Large intestine (tissue), 12 donors: ENCODE measurements at places on chromosomes 6 and 20. TPM values are rescaled to one million over a fixed set of nuclear protein-coding genes. Genes with fewer than 3 reads are reported as not detected.

Gene SLC22A2
- polyA plus RNA-seq = 0.04 TPM

DNA sequence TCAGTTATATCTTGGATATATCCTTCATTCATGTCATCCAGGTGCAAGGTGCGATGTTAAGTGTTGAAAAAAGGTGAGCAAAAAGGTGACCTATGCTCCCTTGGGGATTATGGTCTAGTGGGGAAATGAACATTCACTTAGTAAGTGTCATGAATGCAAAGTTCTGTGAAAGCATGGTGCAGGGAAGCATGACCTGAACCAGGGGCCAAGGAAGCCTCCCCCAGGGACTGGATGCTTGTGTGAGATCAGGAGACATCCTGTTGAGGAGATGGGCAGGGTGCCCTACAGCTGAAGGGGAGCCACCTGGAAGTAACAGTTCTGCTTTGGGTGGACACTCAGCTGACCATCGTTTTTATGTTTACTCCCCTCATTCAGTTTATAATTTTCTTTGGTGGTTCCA is 179.5 kb downstream of the SYNDIG1 start:
- no peak for DNase-seq
- no peaks in the 10 kb centered on the region for H3K36me3 ChIP-seq
- no peaks in the 10 kb centered on the region for H3K27me3 ChIP-seq
- H3K4me1 ChIP-seq = peaks cover 10% of the 10 kb centered on the region

GRCh38 chr20:17431621-17432364 is 99.4 kb downstream of the BFSP1 start:
- no peaks in the 10 kb centered on the region for H3K4me1 ChIP-seq
- H3K36me3 ChIP-seq = no peaks in the 10 kb centered on the region
- peaks cover 8% of the 10 kb centered on the region for H3K27me3 ChIP-seq

- H3K36me3 ChIP-seq = no peaks in the 10 kb centered on the region
- no peak overlapping the region for H3K4me3 ChIP-seq
- H3K27ac ChIP-seq = no peak overlapping the region
- peaks cover 6% of the 10 kb centered on the region for H3K4me1 ChIP-seq
These were observed 235.4 kb downstream of the HDGFL1 start for GRCh38 chr6:22804620-22805261.

DNA sequence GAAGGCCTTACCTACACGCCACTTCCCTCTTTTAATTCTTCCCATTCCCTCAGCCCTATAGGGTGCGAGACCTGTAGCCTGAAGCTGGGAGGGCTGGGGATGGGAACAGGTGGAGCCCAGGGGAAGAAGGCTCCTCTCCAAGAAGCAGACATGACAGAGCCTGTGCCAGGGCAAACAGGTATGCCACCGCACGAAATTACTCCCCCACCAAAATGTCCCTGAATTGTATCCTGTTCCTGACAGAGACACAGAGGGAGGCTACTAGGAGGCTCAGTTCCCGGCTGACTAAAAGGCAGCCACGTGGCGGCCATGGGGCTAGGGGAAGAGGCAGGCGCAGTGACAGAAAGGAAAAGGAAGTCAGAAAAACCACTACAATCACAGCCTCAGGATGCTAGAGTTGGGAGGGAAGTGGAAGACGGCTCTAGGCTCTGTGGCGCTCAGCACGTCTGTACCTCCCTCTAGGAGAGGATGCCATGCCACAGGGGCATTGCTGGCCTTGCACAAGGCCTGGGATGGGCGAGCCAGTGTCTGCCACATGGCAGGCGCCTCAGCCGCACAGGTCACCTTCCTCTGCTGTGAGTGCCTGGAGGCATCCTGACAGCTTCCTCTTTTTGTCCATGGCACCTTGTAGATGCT is 27.7 kb downstream of the TFEB start:
- H3K4me1 ChIP-seq = peaks cover 68% of the 10 kb centered on the region
- no peak overlapping the region for H3K4me3 ChIP-seq
- H3K27ac ChIP-seq = peak overlapping the region; percentile 40
- no peak for DNase-seq

DNA sequence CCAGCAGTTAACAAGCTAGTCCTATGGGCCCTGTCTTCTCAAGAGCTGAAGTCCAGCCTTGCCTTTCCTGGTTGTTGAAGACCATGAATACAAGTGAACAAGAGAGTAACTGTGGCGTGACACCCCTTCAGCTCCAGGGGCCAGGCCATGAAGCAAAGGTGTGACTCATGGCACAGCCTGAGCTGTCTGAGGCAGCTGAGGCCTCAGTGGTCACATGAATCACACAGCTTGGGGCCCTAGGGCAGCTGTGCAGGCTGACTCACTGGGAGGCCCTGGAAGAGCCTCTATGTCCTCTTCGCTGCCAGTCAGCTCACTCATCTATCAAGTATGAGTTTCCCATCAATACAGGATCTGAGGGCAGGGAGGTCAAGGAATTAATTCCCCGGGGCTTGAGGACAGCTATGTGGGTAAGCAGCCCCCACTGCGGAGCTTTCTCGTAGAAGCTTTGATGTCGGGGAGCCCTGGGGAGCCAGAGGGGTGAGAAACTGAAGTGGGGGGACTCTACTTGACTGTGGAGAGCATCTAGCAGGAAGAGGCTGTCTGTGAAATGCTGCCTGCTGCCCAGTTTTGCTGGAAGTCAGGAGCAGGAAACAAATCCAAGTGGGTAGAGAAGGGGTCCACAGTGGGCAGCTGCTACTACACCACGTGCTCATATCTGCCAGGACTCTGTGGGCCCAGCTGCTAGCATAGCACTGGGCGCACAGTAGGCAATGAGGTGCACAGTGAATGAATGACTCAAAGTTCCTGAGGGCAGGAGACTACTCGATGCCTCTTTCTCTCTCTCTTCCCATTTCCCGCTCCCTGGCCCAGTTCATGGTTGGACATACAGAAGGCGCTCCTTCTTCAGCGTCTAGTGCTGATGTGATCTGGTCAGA is 13.7 kb upstream of the FAM83C start:
- peaks cover 5% of the 10 kb centered on the region for H3K36me3 ChIP-seq
- H3K4me3 ChIP-seq = no peak overlapping the region
- H3K4me1 ChIP-seq = peaks cover 37% of the 10 kb centered on the region
- H3K27me3 ChIP-seq = no peaks in the 10 kb centered on the region
- peak; percentile 95 for DNase-seq
- H3K27ac ChIP-seq = peak overlapping the region; percentile 91

DNA sequence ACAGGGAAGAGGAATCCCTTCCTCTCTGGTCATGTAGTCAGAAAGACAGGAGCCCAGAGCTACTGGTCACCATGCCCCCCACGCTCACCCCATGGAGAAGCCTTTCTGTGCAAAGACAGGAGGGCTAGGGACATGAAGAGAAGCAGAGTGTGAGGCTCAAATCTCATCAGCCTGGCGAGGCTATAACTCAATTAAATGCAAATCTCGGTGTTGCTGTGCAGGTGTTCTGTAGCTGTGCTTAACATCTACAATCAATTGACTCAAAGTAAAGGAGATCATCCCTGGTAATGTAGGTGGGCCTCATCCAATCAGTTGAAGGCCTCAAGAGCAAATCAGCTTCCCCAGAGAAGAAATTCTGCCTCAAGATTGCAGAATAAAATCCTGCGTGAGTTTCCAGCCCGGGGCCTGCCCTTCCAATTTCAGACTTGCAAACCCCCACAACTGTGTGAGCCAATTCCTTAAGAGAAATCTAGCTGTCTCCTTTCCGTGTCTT is 64.4 kb downstream of the CHMP4B start:
- no peaks in the 10 kb centered on the region for H3K27me3 ChIP-seq
- H3K27ac ChIP-seq = no peak overlapping the region
- no peaks in the 10 kb centered on the region for H3K36me3 ChIP-seq
- no peak for DNase-seq

DNA sequence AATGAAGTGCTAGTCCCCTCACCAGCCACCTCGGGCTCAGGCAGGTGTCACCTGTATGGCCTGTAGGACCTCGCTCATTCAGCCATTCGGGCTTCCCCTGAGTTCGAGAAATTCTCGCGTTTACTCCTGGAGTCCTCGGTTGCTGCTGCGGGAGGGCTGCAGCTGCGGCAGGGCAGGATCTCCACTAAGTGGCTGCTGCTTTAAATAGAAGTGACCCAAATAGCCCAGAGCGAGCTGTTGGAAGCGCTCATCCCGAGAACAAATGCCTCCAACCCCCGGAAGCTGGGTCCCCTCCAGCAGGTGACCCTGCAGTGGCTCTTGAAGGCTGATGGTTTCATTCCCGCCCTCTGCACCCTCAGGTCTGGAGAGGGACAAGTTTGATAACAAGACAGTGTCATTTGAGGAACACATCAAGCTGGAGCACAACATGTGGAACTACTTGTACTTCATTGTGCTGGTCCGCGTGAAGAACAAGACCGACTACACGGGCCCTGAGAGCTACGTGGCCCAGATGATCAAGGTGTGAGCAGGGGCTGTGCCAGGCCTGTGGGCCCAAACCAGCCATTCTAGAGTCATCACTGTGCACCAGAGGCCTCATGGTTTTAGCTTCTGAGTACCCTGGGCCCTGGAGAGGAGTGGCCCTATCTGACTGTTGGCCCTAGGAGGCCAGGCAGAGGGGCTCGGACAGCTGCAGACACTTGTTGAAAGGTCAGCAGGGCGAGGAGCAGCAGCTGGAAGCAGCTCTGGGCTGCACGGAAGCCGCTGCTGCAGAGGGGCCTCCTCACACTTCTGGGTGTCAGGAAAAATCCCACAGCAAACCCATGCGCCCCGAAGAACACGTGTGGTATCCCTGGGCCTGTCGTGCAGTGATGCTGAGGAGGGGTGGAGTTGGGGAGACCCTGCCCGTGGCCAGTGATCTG is 18.1 kb downstream of the UQCC2 start:
- peaks cover 18% of the 10 kb centered on the region for H3K4me1 ChIP-seq
- H3K36me3 ChIP-seq = peaks cover 96% of the 10 kb centered on the region
- H3K4me3 ChIP-seq = no peak overlapping the region
- no peaks in the 10 kb centered on the region for H3K27me3 ChIP-seq

Gene PLN
- 18.4 TPM for polyA plus RNA-seq

Gene ME1
- 11.9 TPM for polyA plus RNA-seq

DNA sequence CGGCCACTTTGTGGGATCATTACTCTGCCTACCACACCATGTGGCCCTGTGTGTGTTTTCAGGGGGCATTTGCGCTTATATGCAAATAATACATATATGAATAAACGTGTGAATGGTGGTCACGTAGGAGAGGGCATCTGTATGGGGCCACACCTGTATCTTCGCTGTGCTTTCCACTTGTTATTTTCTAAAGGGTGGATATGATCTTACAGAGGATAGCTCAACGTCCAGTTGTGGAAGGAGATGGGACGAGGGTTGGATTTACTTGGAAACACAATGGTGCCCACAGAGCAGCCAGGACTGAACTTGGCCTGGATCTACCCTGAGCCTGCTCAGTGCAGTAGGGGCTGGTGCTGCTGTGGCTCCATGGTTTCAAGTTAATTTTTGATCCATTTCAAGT is 93.3 kb downstream of the YTHDF1 start:
- H3K4me1 ChIP-seq = no peaks in the 10 kb centered on the region
- no peak overlapping the region for H3K27ac ChIP-seq
- no peaks in the 10 kb centered on the region for H3K27me3 ChIP-seq
- no peak for DNase-seq
- H3K36me3 ChIP-seq = no peaks in the 10 kb centered on the region

DNA sequence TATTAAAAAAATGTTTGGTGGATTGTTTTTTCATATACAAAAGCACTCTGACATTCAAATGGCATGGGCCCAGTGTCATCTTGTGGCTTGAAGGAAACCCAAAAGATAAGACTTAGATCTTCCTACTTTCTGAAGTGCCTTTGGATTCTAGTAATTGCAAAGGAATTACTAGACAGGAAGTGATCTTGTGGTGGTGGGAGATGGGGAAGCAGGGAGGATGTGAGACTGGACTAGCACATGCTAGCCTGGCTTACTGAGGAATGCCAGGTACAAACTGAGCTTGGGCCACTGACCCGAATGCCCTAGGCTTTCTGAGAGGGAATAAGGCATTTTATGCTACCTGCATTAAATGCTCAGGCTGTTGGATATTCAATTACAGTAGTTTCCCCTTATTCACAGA is 59.0 kb downstream of the AFG1L start:
- H3K4me1 ChIP-seq = peaks cover 25% of the 10 kb centered on the region
- no peak overlapping the region for H3K4me3 ChIP-seq
- DNase-seq = no peak
- H3K27me3 ChIP-seq = no peaks in the 10 kb centered on the region

DNA sequence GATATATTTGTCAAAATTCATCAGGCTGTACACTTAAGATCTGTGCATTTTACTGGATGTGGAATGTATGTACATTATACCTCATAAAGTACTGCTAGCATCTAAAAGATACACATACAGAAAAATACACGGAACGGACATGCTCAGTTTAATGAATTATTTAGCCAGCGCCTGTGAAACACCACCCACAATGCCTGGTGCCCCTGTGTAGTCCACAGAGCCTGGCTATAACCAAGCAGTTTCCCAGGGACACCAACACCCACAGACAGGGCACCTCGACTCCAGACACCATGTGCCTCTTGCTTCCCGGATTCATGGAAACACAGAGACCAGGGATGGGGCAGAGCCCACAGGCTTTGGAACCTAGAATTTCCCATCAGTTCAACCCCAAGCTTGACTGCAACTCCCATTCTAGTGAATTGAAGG is 17.4 kb upstream of the ARMC12 start:
- DNase-seq = no peak
- no peaks in the 10 kb centered on the region for H3K36me3 ChIP-seq
- no peak overlapping the region for H3K4me3 ChIP-seq
- H3K27ac ChIP-seq = peak overlapping the region; percentile 66
- no peaks in the 10 kb centered on the region for H3K27me3 ChIP-seq
- peaks cover 26% of the 10 kb centered on the region for H3K4me1 ChIP-seq

DNA sequence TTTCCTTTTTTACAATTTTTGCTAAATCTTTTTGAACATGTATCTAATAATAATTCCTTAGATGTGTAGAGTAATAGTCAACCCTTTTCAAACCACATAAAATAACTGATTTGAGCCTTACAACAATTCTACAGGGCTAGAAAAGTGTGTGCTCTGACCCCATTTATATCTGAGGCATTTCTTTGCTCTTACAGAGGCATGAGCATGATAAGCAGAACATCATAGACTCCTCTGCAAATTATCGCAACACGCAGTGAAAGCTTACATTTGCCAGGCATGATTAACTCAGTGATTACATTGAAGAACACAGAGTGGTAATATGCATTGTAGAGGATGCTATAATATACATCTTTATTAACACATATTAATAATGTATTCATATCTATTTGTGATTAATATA is 120.4 kb downstream of the SIM1 start:
- H3K36me3 ChIP-seq = no peaks in the 10 kb centered on the region
- H3K27me3 ChIP-seq = no peaks in the 10 kb centered on the region
- H3K4me1 ChIP-seq = no peaks in the 10 kb centered on the region
- H3K27ac ChIP-seq = no peak overlapping the region
- no peak for DNase-seq

Gene SYNGAP1
- polyA plus RNA-seq = 21.0 TPM

DNA sequence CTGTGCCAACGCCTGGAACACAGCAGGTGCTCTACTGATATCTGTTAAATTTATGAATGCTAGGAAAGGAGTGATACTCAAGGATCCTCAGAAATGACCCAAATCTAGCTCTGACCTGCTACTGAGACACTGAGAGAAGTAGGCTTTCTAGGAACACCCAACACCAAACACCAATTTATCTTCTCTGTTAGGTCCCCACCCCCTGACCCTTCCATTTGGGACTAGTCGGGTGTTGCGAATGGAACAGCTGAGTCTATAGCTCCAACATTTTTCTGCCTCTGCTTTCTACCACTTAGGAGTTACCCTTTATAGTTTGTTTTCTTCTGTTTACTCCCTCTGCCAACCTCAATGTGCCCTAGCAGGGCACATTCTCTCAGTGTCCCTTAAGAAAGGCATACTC is 24.0 kb downstream of the CPNE1 start:
- H3K4me1 ChIP-seq = no peaks in the 10 kb centered on the region
- no peak for DNase-seq
- no peak overlapping the region for H3K4me3 ChIP-seq
- peaks cover 2% of the 10 kb centered on the region for H3K36me3 ChIP-seq
- no peaks in the 10 kb centered on the region for H3K27me3 ChIP-seq
- no peak overlapping the region for H3K27ac ChIP-seq

Gene RAD21L1
- polyA plus RNA-seq = not detected

GRCh38 chr6:1111361-1111760 is 200.5 kb upstream of the FOXQ1 start:
- no peaks in the 10 kb centered on the region for H3K27me3 ChIP-seq
- H3K4me3 ChIP-seq = no peak overlapping the region
- H3K27ac ChIP-seq = no peak overlapping the region
